ENCODE measurements at places on chromosomes 1 and 21.

GRCh38 chr1:232328486-232329102, 301.3 kb downstream of the SIPA1L2 start:
- no peak for DNase-seq

GRCh38 chr1:212139526-212140135, 104.1 kb downstream of the DTL start:
- no peak for DNase-seq

DNA sequence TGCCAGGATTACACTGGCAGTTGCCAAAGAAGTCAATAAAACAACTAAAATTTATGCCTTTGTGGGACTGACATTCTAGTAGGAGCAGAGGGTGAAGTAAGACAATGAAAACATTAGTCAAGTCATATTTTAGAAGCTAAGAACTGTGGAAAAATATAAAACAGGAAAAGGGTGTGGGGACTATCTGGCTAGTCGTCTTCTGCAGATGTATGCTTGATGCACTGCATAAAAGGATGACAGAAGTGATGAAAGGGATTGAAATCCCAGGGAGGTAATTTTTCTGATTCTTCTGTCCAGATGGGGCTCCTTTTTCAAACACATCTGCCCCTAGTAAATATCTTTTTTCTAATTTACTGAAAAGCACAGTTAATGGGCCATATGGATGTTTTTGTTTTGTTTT, 706.3 kb downstream of the ADGRL2 start:
- DNase-seq: peak; percentile 59

GRCh38 chr1:9809100-9809510, 14.7 kb downstream of the CLSTN1 start:
- DNase-seq: no peak

DNA sequence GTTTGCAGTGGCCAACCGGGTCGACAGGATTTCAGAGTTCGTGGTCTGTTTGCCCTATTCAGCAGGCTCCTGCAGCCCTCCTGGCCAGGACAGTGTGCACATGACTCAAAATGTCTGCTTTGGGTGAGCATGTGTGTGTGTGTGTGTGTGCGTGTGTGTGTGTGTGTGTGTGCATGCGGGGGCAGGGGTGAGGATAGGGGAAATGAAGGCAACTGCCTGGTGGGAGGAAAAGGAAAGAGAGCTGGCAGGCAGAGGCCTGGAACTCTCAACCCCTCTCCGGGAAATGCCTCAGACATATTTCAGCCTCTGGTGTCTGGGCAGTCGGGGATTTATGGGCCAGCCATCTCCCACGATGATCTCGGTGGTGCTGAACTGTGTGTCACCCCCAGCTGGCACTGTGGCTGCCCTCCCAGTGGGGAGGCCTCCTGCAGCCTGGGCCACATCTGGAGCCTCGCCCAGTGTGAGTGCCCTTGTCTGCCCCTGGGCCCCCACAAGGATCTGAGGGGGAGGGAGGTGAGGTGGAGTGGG, 15.2 kb downstream of the CDCP2 start:
- DNase-seq: no peak

DNA sequence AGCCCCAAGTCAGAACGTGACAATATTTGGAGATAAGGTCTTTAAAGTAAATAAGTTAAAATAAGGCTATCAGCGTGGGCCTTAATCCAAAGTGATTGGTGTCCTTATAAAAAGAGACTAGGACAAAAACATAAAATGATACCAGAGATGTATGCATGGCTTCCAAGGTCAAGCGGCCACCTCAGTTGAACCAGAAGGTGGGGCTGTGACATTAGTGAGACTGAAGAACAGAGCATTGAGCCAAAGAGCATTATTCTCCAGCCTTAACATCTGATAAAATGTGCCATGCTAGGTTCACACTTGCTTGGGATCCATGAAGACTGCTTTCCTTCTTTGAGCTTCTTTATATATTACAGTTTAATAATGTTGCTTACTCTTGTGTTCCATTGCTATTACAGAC, 554.6 kb downstream of the PLA2G4A start:
- no peak for DNase-seq

DNA sequence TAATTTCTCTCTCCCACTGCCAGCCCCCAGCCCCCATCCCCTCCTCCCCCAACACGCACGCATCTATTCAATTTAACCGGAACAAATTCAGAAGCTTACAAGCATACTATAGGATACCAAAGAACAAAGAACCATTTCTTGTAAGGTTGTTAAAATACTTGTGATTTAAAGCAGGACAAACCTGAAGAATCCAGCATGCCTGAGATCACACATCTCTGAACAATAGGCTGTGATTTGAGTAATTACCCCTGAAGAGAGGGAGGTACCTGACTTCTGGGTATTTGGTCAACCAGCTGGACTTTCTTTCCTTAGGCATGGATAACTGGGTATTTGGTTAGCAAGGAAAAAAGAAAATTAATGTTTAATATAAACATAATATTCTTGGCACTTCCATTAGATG, 105.1 kb downstream of the NMNAT2 start:
- no peak for DNase-seq

GRCh38 chr1:101181930-101182329, 54.9 kb upstream of the S1PR1 start:
- DNase-seq: no peak

DNA sequence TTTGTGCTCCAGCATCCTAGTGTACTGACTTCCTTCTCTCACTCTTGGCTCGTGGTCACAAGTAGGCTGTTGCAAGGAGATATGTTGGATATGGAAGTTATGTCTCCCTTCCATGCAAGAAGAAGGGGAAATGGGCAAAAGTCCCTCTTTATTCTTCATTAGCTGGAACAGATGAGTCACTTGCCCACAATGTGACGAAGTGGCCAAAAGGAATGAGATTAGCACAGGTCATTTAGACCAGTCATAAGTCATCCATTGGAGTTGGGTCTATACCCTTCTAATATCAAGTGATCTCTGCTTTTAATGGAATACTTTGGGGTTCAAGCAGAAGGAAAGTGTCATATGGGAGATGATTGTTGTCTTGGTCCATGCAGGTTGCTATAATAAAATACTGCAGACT, 91.2 kb upstream of the NGF start:
- no peak for DNase-seq

DNA sequence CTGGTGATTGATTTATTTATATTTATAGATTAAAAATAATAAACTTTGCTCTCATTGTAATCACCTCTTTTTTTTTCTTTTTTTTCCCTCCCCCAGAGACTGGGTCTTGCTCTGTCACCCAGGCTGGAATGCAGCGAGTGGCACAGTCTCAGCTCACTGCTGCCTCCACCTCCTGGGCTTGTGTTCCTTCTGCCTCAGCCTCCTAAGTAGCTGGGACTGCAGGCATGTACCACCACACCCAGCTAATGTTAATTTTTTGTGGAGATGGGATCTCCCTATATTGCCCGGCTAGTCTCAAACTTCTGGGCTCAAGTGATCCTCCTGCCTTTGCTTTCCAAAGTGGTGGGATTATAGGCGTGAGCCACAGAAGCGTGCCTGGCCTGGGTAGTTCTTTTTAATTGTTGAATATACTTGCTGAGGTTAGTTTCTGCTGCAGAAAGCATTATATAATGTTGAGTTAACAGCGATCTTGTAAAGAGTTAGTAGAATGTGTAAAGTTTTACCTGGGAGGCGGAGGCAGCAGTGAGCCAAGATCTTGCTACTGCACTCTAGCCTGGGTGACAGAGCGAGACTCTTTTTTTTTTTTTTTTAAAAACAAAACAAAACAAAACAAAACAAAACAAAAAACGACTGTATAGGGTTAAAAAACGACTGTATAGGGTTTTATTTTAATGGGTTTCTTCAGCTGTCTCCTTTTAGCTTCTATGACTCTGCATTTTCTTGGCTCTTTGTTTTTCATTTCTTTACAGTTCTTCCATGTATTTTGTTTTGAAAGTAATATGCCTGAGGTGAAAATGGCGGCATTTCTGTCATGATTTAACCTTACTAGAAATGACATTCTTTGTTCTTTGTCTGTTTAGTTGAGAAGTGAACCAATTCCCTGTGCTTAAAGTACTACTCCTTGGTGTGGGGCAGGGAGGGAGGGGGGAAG, 82.7 kb downstream of the CAMTA1 start:
- DNase-seq: no peak

DNA sequence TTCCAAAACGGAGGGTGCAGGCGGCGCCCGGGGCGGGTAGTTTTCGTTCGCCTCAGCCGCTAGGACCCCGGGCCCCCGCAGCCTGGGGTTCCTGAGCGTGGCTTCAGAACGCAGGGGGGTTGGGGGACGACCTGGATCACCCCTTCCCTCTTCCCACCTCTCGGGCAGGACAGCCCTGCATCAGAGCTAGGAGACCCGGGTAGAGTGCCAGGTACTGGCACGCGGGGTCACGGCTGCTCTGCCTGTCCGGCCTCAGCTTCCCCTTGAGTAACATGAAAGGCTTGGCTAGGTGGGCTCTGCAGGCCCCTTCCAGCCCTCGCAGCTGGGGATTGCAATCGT, 484 bp downstream of the DFFB start:
- DNase-seq: no peak

DNA sequence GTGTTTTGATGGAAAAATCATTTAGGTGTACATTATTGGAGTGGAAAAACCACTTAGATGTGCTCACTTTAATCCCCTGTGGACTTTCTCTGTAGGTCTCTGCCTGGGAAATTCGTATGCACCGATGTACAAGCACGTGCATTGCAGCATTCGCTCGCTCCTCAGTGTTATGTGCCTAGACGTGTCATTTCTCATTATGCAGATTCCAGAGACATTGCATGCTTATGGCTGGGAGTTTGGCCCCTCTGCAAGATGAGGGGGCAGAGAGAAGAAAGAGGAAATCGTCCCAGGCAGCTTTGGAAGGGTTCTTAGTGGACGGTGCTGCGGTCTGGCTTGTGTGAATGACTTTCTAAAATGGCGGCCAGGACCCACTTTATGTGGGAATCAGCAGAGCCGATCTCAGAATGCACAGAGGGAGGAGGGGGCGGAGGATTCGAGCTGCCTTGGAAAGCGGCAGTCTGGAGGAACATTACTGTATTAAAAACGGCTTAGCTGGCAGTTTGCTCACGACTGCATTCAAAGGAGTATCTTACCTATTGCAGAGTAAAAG, 2.3 kb downstream of the SPEN start:
- DNase-seq: peak; percentile 81

GRCh38 chr1:81547912-81548303, 252.8 kb upstream of the ADGRL2 start:
- DNase-seq: no peak

GRCh38 chr1:162035241-162035640, 11.6 kb upstream of the OLFML2B start:
- no peak for DNase-seq

DNA sequence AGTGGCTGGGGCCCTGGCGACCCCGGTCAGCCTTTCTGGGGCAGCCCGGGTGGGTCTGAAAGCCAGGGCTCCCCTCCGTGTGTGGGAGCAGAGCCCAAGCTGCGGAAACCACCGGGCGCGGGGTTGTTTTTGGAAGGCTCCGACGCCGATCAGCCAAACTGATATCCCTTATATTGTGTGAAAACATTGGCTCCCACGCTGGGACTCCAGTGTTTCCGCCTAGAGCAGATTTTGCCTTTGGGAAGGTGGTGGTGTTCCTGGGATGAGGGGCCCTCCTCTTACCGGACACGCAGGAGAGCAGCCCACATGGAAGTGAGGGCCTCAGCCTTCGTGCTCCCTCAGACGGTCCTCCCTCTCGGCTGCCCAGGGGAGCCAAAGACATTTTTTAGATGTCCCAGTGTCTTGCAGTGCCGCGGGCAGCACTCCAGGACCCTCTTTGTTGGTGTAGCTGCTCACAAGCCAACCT, 54.3 kb downstream of the NGF start:
- no peak for DNase-seq

DNA sequence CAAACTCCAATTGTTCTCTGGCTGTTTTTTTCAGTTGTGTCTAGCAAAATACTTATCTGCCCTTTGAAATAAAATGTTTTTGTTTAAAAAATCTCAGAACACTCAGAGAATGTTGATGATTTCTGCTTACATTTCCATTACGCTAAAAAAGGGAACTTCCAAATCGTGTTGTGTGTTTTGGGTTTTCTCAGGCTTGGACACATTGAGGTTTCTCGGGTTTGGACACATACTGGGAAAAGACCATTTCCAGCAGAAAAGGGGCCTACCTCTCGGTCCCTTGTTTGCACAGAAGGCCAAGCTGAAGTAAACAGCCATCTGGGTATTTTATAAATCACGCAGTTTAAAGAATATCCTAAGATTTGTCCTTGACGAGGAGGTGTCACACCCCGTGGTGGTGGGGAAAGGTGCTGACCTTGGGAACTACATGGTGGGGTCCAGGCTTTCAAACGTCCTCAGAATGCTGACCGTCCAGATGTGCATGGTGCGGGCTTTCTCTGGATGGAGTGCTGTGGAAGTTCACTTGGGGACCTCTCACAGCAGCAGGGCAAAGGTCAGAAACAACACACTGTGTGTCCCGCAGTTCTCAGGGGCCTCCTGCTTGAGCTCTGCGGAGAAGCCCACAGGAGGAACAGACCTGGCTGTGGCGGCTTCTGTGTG, 67.8 kb downstream of the SLC37A1 start:
- DNase-seq: no peak

DNA sequence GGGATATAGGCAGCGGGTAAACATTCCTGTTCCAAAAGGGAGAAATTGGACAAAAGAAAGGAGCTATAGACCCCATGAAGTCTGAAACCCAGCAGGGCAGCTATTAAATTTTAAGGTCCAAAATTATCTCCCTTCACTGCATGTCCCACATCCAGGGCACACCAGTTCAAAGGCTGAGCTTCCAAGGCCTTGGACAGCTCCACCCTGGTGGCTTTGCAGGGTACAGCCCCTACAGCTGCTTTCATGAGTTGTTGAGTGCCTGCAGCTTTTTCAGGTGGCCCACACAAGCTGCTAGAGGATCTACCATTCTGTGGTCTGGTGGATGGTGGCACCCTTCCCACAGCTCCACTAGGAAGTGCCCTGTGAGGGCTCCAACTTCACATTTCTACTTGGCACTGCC, 662.5 kb upstream of the PKN2 start:
- no peak for DNase-seq

- no peak for DNase-seq
Observed at GRCh38 chr1:3671371-3672180, 19.3 kb downstream of the TP73 start.

DNA sequence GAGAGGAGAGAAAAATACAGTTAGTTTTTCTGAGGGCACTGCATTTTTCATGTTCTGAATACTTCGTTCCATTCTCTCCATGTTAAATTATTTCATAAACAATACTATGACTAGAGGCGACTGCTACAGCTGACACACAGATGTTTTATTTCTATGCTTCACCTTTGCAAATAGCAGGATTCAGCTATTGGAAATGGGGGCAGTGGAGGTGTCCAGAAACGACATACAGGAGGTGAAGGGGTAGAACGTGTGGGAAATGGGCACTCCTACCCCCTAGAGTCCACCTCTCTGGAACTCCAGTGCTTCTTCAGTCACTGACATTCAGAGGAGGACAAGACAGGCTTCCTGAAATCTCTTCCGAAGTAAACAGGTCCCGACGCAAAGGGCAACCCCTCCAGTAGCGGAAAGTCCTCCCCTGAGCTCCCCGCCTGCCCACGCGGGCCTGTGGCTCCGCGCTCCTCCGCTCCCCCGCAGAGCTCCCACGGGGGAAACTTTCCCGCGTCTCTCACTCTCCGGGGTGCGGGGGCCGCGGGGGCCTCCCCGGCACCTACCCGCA, 480 bp downstream of the DPYD start:
- no peak for DNase-seq
